Kidney tubule cell (primary cell): ENCODE measurements at places on chromosomes 2 and 18.

GRCh38 chr2:52686935-52687334, 1080.7 kb upstream of the CHAC2 start:
- peak; percentile 36 for DNase-seq

GRCh38 chr18:5021558-5021957, 175.5 kb downstream of the AKAIN1 start:
- no peak for DNase-seq

DNA sequence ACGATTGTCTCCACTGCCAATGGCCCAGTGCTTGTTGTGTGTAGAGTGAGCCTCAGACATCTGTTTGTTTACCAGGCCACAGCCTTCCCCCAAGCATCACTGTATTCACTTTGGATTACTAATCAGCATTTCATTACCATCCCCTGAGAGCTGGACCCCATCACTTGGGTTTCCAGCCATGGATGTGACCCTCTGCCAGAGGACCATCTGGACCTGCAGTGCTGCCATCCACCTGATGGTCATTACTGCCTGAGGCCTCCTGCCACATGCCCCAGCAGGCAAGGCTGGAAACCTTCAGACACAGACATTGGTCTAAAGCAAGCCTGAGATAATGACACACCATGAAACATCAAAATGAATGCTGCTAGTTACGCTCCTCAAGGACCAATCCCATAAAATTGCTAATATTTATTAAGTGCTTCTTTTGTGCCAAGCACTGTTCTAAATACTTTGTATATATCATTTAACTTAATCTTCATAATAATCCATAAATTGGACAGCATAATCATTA, 2096.3 kb upstream of the CELF4 start:
- DNase-seq = no peak

DNA sequence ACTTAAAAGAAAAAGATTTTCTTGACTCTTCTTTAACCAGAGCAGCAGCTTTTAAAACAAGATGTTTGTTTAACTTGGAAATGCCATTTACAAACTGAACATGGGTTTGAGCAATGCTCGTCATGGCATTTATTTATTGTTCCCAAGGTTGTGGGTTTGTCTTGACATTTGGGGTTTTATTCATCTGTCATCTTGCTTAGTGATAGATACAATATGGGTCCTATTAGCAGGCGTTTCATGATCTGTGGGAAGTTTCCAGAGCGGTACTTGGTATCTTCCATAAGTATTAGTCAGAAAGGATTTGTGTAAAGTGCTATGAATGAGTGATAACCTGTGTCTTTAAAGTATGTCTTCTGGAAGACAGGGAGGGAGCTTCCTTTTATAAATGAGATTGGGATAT, 29.9 kb upstream of the MGAT5 start:
- no peak for DNase-seq

DNA sequence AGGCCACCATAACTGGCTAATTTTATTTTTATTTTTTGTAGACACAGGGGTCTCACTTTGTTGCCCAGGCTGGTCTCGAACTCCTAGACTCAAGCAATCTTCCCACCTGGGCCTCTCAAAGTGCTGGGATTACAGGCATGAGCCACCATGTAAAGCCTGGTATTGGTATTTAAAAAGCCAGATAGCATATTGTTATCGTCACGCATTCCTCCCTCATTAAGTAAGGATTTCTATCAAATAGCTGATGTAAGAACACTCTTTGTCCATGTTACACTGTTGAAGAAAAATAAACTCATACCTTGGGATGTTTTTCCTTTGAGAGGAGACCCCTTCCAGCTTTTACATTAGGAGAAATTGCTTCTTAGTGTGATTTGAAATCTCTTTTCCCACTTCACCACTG, 39.2 kb upstream of the DARS1 start:
- no peak for DNase-seq

GRCh38 chr2:234333168-234334130, 163.4 kb downstream of the ARL4C start:
- DNase-seq = peak; percentile 45
